ENCODE measurements at places on chromosomes 2 and 18. TPM values are rescaled to one million over a fixed set of nuclear protein-coding genes. Genes with fewer than 3 reads are reported as not detected.

Gene SCN1A
- total RNA-seq = not detected

Gene GPR45
- total RNA-seq = 0.22 TPM

Gene OR6B2
- total RNA-seq = not detected

Gene TTR
- total RNA-seq = not detected

Gene SGPP2
- total RNA-seq = 0.20 TPM

Gene CABYR
- total RNA-seq = 7.8 TPM

Gene FBXO41
- 10.9 TPM for total RNA-seq

Gene MAL
- 0.41 TPM for total RNA-seq

Gene SPP2
- not detected for total RNA-seq

Gene IL18R1
- total RNA-seq = 2.4 TPM

Gene PRKAG3
- not detected for total RNA-seq

Gene PMAIP1
- 98.1 TPM for total RNA-seq

Gene LHCGR
- not detected for total RNA-seq

Gene GPR35
- 0.82 TPM for total RNA-seq

Gene KANSL1L
- total RNA-seq = 7.5 TPM

Gene CXCR2
- not detected for total RNA-seq

Gene STK36
- total RNA-seq = 42.6 TPM

Gene CD8B2
- total RNA-seq = not detected

Gene NBEAL1
- 35.9 TPM for total RNA-seq

Gene DNAH7
- 1.2 TPM for total RNA-seq

Gene DYNAP
- total RNA-seq = not detected

Gene UGT1A10
- not detected for total RNA-seq

Gene ADCYAP1
- total RNA-seq = not detected

Gene SRBD1
- 9.5 TPM for total RNA-seq

Gene APCDD1
- total RNA-seq = 5.4 TPM

Gene LYPD1
- total RNA-seq = 51.1 TPM

Gene TTN
- 0.50 TPM for total RNA-seq

Gene NYAP2
- 0.19 TPM for total RNA-seq

Gene SCN7A
- total RNA-seq = 0.36 TPM

Gene REG3A
- total RNA-seq = not detected

Gene PTPRM
- 59.6 TPM for total RNA-seq

Gene REEP1
- total RNA-seq = 1.1 TPM

Gene CRYGC
- not detected for total RNA-seq

Gene PPP3R1
- total RNA-seq = 78.1 TPM

Gene CPLX4
- not detected for total RNA-seq

Gene GULP1
- total RNA-seq = 39.4 TPM

Gene PLEK
- total RNA-seq = not detected

Gene CCT7
- 315 TPM for total RNA-seq

Gene HTR2B
- total RNA-seq = not detected

Gene PFN4
- 0.64 TPM for total RNA-seq

Measured in astrocyte (in vitro differentiated cells and primary cell).